ENCODE measurements at places on chromosomes 3 and 15.

DNA sequence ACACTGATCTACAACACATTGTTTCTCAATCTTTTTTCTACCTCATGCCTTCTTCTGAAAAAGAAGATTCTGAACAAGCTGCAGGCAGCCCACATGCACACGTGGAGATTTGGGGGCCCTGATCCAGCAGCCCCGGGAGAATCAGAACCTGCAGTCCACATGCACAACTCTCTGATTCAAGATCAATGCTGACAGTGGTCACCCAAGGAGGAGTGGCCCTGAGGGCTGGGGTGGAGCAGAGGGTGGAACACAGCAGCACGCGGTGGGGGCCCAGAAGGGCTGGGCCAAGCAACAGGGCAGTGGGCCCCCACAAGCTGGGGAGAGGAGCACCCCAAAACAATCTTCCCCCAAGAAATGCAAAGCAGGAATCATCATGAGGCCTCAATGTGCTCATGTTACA is 202.1 kb upstream of the NSMCE3 start:
- no peak for DNase-seq

DNA sequence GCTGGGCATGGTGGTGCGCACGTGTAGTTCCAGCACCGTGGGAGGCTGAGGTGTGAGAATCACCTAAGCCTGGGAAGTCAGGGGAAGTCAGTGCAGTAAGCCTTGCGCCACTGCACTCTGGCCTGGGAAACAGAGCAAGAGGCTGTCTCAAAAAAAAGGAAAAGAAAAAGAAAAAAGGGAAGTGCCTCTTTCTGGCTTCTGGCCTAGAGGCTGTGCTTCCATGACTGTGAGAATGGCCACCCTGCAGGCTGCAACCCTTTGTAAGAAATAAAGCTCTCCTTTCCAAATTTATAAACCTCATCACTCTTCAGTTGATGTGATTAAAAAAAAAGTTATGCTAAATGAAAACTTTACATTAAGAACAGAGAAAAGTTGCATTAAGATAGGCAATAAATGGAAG is 774.3 kb downstream of the TUSC7 start:
- DNase-seq, result no peak

DNA sequence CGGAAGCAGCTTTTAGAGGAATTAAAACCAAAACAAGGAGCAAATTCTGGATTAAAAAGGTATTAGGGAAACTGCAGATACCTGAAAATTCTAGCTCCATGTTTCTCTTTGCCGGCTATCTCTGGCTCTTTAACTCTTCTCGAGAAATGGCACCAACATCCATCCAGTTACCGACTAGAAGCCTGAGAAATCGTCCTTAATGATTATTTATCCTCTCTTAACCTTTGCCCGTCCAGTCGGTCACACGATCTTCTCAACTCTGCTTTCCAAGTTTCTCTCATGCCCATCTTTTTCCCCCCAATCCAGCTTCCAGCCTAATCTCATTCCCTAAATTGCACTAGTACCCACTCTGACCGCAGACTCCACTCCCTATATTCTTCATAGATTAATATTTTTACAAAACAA is 596 bp upstream of the SGO1 start:
- DNase-seq, result no peak

DNA sequence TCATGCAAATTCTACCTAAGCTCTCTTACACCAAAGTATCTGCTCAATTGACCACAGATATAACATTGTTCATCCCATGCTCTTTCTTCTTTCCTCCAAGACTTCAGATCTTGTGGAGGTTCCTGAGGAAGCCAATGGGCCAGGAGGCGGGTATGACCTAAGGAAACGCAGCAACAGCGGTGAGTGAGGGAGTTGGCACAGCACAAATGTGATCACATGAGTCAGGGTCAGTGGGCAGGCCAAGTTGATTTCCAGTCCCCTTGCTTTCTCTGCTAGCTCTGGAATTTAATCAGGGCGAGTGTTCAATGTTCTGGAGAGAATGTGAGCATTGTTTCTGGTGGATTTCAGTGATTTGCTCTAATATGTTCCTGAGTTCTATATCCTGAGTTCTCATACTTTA is 112.7 kb downstream of the STAC start:
- no peak for DNase-seq

GRCh38 chr3:105608623-105609022 is 241.9 kb downstream of the ALCAM start:
- DNase-seq, result no peak

GRCh38 chr3:58251631-58252035 is 14.0 kb downstream of the ABHD6 start:
- DNase-seq, result no peak

DNA sequence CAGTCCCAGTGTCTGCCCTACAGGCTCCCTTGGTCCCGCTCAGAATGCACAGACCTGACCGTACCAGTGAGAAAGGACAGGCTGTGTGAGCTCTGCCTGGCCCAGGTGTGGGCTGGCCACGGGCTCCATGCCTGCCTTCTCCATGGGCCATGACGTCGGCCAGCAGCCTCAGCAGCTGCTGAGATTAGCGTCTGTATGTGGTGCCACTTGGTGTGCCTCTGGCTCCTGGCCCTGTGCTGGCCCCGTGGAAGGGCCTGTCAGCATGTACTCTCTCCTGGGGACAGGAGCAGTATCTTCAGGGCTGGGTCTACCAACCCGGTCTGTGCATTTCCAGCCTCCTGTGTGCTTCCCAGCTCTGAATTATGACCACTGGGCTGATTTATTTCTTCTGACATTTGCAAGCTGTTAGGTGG is 25.7 kb downstream of the KLF13 start:
- peak; percentile 45 for DNase-seq

- no peak for DNase-seq
These were observed 42.3 kb downstream of the ZDHHC19 start for GRCh38 chr3:196168808-196169391.

Data from activated CD4-positive, alpha-beta T cell treated with anti-CD3 and anti-CD28 coated beads for 36 hours (primary cell).